ENCODE measurements at places on chromosomes 13 and 19.

- DNase-seq: no peak
Observed at GRCh38 chr13:26895808-26896466, 135.4 kb upstream of the GPR12 start.

GRCh38 chr13:72763411-72763810, 18.3 kb downstream of the DIS3 start:
- no peak for DNase-seq

DNA sequence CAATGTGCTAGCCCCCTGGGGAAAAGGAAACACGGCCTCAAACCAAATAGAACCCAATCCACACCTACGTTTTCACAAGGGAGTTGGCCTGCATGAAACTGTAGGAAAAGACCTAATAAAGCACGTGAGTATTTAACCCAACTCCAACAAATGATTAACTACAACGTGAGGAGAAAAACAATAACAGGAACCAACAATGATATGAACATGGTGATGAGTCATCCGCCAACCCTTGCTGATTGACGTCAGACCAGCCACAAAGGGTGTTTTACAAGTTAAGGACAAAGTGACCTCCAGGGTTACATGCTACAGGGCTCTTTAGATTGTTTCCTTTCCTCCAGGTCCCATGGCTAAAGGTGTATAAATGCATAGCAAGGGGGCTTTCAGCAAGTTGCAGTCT, 460.5 kb downstream of the COG6 start:
- DNase-seq: no peak

DNA sequence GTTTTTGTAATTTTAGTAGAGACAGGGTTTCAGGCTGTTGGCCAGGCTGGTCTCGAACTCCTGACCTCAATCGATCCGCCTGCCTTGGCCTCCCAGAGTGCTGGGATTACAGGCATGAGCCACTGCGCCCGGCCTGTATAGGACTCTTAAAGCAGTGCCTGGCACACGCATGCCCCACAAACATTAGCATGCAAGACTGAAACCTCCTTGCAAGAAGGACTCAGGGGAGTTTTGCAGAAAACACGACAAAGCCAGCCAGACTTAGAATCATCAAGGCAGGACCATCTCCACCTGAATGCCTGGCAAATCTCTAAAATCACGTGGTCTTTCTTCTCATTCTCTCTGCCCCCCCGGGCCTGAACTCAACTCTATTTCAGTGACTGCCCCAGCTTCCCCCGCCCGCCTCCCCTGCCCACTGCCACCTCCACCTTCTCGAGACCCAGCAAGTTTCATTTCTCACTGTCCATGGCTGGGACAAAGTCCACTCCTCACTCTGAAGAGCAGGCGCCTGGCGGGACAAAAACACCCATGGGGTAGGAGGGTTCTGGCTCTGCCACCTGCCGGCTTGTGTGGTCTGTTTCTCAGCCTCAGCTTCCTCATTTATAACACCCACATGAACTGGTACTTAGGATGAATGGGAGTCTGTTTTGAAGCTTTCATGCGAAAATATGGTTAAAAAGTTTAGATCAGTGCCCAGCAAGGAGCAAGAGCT, 2.4 kb downstream of the TICAM1 start:
- no peak for DNase-seq

DNA sequence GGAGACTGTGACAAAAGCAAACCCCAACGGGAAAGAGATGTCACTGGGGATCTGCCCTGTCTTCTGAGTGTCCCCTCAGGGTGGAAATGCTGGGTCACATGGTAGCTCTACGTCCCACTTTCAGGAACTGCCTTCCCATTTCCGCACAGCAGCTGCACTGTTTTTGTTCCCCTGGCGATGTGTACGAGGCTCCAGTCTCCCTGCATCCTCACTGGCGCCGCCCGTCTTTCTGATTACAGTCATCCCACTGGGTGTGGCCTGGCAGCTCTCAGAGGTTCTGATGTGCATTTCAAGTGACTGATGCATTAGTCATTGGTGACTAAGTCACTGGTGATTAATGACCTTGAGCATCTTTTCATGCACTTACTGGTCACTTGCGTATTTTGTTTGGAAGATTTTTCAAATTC, 21.2 kb downstream of the PCID2 start:
- DNase-seq: no peak

DNA sequence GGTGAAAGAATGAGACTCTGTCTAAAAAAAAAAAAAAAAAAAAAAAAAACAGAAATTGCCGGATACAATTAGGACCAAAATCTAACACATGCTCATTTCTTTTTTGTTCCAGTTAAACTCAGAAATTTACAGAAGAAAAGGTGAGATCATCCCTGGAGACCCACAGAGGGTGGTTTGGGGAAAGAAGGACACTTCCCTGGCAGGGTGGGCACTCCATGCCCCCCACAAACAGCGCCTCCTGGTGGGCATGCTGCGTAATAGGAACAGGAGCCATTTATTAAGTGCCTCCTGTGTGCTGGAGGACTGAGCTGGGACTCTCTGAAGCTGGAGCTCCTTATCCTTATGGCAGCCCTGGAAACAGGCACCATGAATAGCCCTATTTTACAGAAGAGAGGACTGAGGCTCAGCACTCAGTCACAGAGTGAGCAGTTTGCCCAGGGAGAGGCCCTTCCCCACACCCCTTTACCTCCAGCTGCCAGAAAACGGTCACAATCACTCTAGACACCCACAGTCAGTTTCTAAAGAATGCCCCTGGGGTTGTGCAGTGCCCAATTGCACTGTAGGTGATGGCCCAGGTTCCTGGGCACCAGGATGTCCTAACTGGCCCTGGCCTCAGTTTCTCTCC, 10.1 kb downstream of the C19orf38 start:
- no peak for DNase-seq

DNA sequence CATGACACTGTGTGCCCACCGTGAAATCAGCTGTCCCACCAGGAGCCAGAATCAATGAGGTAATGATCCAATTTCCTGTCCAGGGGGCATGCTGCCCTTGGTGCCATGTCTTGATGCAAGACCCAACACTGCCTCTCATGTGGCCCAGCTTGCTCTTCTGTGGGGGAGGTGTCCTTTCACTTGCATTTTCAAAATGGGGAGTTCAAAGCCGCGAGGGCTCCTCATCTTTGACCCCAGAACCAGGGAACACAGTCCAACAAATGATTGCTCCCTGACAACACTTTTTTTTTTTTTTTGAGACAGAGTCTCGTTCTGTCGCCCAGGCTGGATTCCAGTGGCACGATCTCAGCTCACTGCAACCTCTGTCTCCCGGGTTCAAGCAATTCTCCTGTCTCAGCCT, 64.1 kb downstream of the FGF9 start:
- no peak for DNase-seq

GRCh38 chr13:20798027-20798426, 24.3 kb upstream of the EEF1AKMT1 start:
- no peak for DNase-seq

- DNase-seq: no peak
Observed at GRCh38 chr13:32659736-32660135, 73.5 kb downstream of the PDS5B start.

DNA sequence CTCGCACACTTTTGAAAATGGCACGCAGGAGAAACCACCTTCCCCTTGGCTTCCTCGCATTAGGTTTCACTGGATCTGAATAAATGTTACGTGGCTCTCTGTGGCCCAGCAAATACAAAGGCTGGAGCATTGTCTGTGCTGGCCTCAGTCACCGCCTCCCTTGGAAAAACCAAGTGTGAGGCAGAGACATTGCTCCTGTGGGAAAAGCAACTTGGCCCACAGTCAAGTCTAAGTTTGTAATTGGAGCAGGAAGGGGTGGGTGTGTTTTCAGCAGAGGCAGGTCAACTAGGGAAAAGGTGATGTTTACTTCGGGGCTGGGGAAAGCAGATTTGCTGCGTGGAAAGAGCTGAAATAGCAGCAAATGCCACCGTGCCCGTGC, 101.6 kb downstream of the IRS2 start:
- no peak for DNase-seq

DNA sequence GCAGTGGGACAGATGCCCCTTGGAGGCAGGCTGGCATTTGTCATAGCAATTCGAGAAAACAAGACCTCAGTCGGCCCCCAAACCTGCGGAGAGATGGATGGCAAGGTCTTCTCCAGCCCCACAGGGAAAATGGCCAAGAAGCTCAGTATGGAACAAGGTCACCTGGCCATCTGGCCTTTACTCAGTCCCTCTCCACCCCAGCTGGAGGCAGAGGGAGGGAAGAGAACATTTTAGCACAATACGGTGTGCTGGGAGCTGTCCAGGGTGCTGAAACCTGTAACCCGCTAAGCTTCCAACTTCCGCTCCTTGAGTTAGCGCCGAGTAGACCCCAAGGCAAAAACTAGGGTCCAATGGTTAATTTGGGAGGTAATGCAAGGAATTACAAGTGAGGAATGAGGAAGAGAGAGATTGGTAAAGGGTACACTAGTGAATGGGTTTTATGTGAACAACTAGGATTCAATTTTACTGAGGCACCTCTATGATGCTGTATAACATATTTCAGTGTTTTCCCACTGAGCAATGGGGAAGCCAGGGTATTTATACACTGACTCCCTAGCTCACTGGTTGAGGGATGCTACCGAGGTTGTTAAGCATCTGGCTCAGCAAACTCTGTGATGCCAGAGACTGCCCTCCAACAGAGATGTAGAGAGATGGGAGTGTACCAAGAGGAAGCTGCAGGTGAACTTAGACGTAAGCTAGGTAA, 64.3 kb downstream of the CACNA1A start:
- DNase-seq: no peak

DNA sequence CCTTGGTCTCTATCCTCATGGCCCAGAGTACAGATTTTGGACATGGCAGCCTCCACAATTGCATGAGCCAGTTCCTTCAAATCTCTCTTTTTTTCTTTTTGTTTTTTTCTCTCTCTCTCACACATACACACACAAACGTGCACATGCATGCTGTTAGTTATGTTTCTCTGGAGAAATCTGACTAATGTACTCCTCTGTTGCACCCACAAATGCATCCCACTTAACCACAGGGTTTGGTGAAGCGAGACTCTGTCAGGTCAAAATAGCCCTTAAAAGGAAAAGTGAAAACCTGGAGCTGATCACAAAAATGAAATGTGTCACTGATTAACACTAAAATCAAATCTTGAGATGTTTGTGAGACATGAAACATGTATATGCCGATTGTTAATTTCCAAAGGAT, 374.6 kb upstream of the ARGLU1 start:
- DNase-seq: no peak

DNA sequence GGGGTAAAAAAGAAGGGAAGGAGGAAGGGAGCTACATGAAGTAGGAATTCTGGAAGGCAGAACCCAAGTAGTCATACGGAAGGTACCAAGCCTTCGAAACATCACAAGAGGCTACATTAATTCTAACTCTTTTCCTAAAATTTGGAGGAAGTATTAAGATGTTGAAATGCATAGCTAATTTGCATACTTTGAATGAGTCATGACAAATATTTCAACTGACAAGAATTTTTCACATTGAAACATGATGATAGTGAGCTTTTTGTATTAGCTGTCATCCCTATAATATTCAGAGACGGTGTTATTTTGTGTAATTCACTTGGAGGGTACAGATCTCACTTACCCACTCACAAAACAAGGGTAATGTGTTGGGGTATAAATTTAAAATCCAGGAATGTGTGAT, 9.1 kb upstream of the ACOD1 start:
- no peak for DNase-seq

DNA sequence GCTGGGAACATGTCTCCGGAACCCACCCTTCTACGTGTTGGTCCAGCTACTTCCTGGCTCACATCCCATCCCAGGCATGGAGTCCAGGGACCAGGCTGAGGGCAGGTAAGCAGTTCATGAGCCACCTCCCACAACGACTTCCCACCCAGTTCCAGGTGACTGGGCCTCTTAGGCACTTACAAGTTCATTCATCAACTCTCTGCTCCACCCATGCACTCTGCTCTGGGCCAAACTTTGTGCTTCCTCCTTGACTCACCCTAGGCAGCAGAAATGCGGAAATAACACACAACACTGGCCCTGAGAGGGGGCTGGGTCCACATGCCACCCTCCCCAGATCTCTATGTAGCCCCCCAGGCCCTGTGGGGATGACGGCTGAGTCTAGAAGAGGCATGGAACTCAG, 20.5 kb downstream of the IQCN start:
- no peak for DNase-seq

GRCh38 chr19:9431475-9431874, 3.9 kb downstream of the ZNF266 start:
- no peak for DNase-seq

GRCh38 chr13:84896128-84896527, 903.1 kb downstream of the SLITRK6 start:
- peak; percentile 20 for DNase-seq

DNA sequence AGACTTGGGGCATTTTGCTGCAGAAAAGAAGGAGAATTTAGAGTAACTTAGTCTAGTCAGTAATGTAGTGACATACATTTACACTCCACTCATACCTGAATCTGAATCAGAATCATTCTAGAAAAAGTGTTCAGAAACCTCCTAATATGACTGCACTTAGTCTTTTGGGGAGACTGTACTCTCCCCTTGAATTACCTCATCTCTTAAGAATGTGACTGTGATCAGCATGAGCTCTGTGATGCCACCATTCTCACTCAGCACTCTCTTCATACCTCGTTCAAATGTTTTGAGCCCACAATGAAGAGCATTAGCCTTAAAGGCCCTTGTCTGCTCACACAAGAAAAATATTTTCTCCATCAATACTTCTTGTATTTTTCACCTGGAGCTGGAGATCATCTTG, 229.4 kb downstream of the FGF14 start:
- DNase-seq: no peak

DNA sequence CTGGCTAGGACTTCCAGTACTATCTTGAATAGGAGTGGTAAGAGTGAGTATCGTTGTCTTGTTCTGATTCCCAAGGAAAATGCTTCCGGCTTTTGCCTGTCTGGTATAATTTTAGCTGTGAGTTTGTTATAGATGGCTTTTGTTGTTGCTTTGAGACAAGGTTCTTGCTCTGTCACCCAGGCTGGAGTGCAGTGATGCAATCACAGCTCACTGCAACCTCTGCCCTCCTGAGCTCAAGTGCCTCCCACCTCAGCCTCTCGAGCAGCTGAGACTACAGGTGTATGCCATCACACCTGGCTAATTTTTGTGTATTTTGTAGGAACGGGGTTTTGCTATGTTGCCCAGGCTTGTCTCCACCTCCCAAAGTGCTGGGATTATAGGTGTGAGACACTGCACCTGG, 6.1 kb upstream of the ZNF543 start:
- DNase-seq: no peak

DNA sequence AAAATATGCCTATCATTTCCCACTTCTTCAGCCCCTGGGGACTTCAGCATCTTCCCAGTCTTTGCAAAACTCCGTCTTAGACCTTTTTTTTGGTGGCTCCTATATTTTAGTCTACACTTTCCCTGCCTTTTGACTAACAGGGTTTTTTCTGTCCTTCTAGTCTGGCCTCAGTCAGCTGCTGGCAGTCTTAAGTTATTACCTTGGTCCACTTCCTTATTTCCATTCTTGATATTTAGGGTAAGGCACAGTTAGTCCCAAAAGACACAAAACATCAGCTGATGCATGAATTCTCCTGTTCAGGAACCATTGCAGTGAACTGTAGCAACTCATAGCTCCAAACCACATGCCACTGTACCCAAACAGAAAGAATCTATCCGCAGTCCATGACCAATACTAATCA, 234.6 kb upstream of the RFC3 start:
- no peak for DNase-seq

DNA sequence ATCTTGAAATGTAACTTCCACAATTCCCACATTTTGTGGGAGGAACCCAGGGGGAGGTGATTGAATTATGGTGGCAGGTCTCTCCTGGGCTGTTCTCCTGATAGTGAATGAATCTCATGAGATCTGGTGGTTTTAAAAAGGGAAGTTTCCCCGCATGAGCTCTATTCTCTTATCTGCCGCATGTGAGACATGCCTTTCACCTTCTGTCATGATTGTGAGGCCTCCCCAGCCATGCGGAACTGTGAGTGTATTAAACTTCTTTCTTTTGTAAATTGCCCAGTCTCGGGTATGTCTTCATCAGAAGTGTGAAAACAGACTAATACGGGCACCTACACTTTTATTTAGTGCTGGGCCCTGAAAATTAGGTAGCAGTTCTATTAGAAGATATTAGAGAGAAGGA, 45.8 kb downstream of the TNFSF13B start:
- no peak for DNase-seq
